ENCODE measurements at places on chromosomes 3 and 15. TPM values are rescaled to one million over a fixed set of nuclear protein-coding genes. Genes with fewer than 3 reads are reported as not detected.

The SLC25A20 gene
- 23.8 TPM for total RNA-seq

The LRRC31 gene
- total RNA-seq, result not detected

The EXD1 gene
- total RNA-seq, result not detected

The C3orf62 gene
- total RNA-seq, result 0.65 TPM

The CHRNA7 gene
- 0.54 TPM for total RNA-seq

The IGDCC3 gene
- not detected for total RNA-seq

The PDE8A gene
- total RNA-seq, result 26.4 TPM

The TF gene
- total RNA-seq, result under 0.01 TPM

The CNTN6 gene
- total RNA-seq, result not detected

All from cardiac atrium fibroblast (primary cell).